ENCODE measurements at places on chromosomes 6 and 20.
A peak's percentile ranks its signal among the peaks of the same experiment; 100 is the strongest.

GRCh38 chr20:10721137-10721896, 47.5 kb upstream of the JAG1 start:
- DNase-seq, result peak; percentile 47

GRCh38 chr6:167679790-167680604, 146.7 kb upstream of the AFDN start:
- no peak for DNase-seq

DNA sequence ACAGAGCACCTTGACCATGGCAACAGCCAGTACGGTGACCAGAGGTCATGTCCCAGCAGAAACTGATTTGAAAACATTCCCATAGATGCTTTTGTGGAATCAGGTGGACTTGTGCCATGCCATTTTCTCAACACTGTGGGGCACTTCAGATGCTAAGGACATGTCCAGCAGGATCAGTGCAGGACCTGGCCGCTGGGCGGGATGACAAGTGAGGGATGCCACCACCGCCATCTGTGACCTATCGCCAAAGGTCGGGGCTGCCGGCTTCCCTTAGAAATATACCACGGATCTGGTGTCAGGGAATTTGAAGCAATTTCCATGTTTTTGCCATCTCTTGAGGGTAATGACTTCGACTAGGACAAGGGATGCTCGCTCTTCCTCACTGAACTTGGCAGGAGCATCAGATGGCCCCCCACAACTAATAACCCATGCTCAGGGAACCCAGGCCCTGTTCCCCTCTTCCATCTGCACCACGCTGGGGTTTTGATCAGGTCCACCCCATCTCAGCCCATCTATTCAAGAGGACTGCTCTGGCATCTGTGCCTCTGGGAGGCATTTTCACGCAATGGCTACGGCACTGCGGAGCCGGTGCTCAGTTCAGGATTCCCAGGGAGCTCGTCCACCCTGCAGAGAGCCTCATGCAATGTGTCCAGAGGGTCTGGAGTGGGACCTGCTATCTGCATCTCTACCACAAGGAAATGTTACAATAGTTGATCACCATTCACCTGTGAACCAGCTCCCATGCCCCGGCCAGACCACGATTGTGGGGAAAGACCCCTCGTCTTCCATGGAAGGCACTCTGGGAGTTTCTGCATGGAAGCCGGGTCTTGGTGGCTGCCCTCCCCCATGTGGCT, 302.6 kb downstream of the TAF4 start:
- DNase-seq, result no peak

DNA sequence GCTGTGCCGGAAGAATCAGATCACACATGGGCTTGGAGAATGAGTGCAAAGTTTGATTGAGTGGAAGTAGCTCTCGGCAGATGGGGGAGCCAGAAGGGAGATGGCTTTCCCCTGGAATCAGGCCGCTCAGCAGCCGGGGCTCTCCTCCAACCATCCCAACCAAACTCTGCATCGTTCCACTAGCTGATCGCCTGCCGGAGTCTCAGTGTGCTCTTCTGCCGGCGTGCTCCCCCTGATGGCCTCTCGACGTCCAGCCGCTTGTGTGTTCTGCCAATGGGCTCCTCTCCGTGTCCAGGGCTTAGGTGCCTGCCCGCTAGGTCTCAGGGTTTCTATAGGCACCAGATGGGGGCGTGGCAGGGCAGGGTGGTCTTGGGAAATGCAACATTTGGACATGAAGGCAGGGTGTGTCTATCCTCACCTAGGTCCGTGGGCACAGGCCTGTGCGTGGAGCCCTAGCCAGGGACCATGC, 4.9 kb upstream of the BIRC7 start:
- DNase-seq, result peak; percentile 77

GRCh38 chr6:52994839-52995088, 320 bp downstream of the GSTA4 start:
- DNase-seq, result peak; percentile 31

- peak; percentile 56 for DNase-seq
Measured at GRCh38 chr6:105179244-105180065, at the start of gene POPDC3. POPDC3 (minus strand) TSS chr6:105180014; CDS start chr6:105161909, 18,105 bp downstream.

DNA sequence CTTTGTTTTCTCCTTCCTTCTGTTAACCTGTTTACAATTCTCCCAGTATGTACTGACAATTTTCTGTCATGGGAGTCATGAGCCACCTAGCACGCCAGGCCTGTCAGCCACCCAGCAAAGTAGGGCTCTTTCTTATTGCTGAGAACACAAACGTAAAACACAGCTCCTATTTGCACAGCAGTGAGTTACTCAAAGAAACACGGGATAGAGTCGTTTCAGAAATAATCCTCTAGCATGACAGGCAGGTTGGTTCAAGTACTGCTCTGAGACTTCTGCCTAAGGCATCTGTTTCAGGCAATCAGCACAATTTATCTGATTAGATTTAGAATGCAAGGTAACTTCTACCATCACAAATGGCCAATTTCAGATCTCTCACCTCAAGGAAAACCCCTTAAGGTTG, 88.8 kb downstream of the CD24 start:
- DNase-seq, result no peak

DNA sequence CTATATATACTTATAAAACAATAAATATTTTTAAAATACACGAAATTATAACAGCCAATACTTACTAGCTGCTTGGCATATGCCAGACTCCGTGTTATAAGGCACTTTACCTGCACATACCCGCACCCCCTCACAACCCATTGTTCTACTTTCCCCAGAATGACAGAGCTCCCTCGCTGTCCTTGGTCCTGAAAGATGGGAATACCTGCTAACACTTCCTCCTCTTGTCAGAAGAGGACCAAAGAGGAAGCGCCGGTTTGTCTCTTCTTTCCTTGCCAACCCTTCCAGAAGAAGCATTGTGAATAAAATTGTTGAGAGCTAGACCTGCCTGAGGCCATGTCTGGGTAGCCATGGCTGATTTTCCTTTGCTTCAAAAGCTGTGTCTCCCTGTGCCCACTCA, 149.3 kb downstream of the PTPRT start:
- DNase-seq, result no peak

DNA sequence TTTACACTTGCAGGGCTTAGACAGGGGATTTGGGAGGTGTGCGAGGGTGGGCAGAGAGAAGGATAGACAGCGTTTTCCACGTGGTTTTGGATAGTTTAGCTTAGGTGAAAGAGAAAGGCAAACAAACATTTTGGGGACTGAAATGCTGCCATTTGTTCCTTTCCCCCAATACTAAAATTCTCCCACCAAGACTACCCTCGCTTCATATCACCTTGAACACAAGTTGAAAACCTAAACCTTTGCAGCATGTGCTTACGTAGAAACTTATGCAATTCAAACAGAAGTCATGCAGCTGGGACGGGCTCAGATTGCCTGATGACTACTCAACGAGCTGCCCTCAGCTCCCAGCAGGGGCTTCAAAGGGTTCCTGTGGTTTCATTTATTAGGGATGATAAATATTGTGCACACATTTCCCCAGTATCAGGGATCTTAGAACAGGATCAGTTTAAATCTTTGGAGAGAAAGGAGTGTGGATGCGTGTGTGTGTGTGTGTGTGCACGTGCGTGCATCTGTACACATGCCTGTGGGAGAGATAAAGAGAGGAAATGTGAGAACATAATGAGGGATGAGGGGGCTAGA, 77.3 kb downstream of the SLC22A23 start:
- peak; percentile 48 for DNase-seq

- peak; percentile 14 for DNase-seq
Measured at GRCh38 chr6:3355358-3356055, 96.8 kb downstream of the PSMG4 start.

GRCh38 chr6:94600636-94601035, 976.7 kb upstream of the MANEA start:
- DNase-seq, result no peak

- DNase-seq, result peak; percentile 98
Measured at GRCh38 chr20:32474967-32475811, 109.9 kb downstream of the NOL4L start.

DNA sequence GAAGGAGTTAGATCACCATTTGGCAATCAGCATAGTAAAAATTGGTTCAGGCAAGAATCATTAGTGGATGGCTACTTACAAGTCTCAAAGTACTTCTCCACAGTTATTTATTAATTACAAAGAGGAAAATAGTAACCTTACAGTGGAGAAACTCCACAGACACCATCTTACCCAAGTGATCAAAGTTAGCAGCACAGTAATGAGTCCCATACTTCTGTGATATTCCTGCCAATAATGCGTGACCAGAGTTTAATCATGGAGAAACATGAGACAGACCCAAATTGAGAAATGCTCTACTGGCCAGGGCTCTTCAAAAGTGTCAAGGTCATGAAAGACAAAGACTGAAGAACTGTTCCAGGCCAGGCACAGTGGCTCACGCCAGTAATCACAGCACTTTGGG, 9.5 kb downstream of the TBC1D7 start:
- no peak for DNase-seq

Measured in iris pigment epithelial cell (primary cell).